Cortex of kidney (tissue), 1 donor: ENCODE measurements at places on chromosomes 2 and 18.

DNA sequence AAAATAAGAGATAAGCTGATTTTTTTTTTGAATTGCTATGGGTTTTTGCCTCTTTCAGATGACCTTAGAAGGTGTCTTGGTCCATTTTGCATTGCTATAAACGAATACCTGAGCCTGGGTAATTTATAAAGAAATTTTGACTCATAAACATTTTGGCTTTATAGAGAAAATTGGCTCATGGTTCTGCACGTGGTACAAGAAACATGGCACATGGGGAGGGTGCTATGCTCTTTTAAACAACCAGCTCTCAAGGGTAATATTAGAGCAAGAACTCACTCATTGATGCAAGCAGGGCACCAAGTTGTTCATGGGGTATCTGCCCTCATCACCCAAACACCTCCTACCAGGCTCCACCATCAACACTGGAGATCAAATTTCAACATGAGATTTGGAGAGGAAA is 408.8 kb downstream of the NUP35 start:
- no peak for DNase-seq

DNA sequence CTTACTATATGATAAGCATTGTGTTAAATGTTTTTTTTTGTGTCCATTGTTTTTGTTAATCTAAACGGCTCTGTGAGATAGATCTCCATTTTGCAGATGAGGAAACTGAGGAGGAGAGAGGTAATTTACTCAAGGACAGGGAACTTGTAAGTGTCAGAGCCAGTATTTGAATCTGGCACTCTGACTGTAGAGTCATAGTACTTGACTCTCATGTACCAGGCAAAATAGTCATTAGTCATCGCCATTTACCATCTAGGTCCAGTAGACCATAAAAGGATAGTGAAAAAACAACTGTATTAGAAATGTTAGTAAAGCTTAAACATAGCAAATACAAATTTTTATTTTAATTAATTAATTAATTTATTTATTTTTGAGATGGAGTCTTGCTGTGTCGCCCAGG is 4.8 kb downstream of the PSMD14 start:
- no peak for DNase-seq

DNA sequence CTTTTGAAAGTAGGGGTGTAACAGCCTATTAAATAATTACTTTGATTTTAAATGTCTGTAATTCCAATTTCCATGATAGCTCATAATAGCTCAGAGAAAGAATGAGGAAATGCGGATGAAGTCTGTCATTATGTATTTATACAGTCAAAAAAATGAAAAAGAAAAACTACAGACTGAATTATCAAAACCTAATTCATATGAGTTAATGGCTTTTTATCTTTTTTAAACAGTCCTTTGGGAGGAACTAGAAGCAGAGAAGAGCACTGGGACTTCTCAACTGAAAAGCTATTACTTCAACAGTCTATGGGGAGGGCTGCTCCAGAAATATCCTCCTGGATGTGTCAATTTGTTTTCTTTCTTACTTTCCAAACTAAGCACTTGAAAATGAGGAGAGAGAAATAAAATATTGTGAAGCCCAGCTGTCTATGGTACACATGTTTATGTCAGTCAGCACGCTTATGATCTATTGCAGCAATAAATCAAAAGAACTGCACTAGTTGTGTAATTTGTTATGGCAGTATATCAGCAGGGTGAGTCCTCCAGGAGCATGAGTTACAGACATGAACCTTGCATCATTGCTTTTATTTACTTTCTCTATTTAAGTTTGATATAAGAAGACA is 1550.2 kb downstream of the LRP1B start:
- DNase-seq = no peak

DNA sequence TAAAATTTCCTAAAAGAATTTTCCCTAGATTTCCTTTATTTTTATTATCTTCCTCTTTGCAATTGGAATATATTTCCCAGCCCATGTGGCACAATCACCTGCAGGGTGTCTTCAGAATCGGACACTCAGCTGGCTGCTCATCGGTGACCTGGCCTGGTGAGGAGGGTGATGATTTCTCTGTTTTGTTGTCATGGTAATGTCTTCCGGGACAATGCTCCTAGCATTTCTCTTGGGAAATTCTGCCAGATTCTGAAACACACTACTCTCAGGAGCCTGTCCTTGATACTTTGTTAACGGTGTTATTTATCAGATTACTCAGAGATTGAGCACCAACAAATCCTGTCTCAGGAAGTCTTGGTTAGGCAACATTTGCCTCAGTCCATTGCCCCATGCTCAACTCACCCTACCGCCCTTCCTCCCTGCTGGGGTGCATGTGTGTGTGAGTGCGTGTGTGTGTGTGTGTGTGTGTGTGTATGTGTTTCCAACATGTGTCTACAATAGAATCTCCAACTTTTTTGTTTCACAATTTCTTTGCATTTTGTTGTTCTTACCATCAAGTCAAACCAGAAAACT is 70.3 kb downstream of the MYT1L start:
- no peak for DNase-seq
